KG1 (cell line): ENCODE measurements at places on chromosomes 4 and X.

DNA sequence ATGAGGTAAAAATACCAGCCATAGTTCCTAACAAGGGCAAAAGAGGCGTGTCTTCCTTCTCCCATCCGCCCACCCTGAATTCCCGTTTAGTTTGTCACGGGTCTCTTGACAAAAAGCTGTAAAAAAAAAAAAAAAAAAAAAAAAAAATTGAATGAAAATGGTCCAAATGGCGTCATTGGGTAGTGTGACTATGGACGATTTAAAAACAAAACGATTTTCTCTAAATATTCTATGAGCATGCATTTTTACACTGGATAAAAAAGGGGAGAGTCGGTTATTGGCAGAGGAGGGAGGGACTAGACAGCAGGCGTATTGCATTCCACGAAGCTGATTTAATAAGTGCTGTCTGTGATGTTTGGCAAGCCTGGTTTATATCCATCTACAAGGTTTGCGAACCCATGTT lies at the start of gene FAM133A:
FAM133A (plus strand) TSS at position 338 of the 403 bp plus-strand sequence. CDS start 35,214 bp downstream, outside the sequence.
- DNase-seq: no peak

GRCh38 chr4:142348613-142349021 lies 497.5 kb downstream of the INPP4B start:
- no peak for DNase-seq

- DNase-seq: no peak
Measured at GRCh38 chrX:139158256-139158655, 372.3 kb upstream of the F9 start.

GRCh38 chrX:48957827-48958634 lies 624 bp upstream of the OTUD5 start:
- peak; percentile 75 for DNase-seq

DNA sequence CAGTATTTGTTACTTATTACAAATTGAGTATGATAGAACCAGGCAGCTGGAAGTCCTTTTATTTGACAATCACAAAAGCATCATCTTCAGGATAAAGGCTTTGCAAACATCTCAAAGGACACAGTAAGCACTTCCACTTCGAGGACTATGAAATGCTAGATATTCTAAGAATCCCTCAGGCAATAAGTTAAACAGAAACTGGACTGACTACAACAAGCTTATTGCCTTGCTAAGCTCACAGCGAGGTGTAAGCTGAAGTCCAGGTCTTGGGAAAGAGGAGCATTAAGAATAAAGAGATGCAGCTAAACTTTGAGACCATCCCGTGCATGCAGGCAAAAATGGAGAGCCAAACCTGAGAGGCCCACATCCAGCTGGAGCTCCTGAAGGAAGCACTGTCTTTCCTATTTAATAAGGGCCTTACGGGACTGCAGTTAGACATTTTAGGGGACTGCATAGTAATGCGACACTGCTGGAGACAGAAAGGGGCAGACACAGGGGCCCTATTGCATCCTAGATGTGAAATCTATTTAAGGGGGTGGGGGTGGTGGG lies 38.7 kb downstream of the DCHS2 start:
- DNase-seq: no peak

DNA sequence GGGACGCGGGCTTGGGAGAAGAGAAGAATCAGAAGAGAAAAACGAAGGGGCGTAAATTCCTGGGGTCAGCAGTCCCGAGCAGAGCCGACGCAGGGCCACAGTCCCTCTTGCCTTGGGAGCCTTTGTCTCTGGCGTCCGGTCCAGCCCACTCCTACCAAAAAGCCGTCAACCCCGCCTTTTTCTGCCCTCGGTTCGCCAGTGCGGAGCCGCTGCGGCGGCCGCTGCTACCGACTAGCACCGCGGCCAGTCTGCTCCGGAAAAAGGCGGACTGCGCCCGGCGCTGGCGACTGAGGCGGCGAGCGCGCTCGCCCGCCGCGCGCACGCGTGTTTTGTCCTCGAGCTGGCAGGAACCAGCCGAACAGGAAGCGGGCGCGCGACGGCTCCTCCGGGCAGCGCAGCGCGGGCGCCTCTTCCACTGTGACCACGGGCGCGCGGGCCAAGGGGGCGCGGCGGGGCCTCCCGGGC lies 502 bp downstream of the HNRNPDL start:
- DNase-seq: no peak

- DNase-seq: no peak
Measured at GRCh38 chrX:9532349-9532748, 67.5 kb downstream of the TBL1X start.

GRCh38 chr4:170015285-170015684 lies 10.9 kb downstream of the MFAP3L start:
- no peak for DNase-seq

GRCh38 chr4:101993002-101993841 lies 202.7 kb downstream of the BANK1 start:
- no peak for DNase-seq

DNA sequence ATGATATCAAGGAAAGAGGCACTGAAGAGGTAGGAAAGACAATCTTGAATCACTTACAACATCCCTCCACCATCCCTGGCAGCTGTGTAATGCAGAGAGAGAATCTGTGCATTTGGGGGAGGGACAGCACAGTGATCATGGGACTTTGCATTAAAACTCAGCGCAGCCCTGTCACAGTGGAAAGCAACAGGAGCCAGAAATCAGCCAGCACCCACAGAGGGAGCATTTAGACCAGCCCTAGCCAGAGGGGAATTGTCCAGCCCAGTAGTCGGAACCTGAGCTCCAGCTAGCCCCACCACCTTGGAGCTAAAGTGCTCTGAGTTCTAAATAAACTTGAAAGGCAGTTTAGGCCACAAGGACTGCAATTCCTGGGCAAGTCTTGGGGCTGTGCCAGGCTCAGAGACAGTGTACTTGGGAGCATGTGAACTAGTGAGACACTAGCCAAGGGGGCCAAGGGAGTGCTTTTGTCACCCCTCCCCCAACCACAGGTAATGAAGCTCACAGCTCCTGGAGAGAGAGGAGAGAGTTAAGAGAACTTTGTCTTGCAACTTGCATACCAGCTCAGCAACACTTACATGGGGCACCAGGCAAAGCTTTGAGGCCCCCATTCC lies 83.9 kb upstream of the FAM241A start:
- no peak for DNase-seq

- DNase-seq: no peak
Measured at GRCh38 chr4:36332782-36333131, 51.3 kb downstream of the DTHD1 start.

- DNase-seq: no peak
Measured at GRCh38 chr4:71382900-71383560, 44.2 kb downstream of the SLC4A4 start.

DNA sequence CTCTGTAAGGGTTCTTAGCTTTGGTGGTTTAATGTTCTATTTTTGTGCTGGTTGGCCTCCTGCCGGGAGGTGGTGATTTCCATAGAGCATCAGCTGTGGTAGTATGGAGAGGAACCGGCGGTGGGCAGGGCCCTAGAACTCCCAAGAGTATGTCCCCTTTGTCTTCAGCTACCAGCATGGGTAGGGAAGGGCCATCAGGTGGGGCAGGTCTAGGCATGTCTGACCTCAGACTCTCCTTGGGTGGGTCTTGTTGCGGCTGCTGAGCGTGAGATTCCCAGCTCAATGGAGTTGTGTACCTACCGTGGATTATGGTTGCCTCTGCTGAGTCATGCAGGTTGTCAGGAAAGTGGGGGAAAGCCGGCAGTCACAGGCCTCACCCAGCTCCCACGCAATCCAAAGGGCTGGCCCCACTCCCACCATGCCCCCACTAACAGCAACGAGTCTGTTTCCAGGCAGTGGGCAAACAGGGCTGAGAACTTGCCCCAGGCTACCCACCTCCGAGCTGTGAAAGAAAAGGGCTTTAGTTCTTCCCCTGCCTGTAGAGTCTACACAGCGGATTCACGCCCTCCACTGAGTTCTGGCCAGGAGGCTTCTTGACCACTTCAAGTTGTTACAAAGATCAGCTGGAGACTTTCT lies 235.9 kb downstream of the RPA4 start:
- DNase-seq: no peak

DNA sequence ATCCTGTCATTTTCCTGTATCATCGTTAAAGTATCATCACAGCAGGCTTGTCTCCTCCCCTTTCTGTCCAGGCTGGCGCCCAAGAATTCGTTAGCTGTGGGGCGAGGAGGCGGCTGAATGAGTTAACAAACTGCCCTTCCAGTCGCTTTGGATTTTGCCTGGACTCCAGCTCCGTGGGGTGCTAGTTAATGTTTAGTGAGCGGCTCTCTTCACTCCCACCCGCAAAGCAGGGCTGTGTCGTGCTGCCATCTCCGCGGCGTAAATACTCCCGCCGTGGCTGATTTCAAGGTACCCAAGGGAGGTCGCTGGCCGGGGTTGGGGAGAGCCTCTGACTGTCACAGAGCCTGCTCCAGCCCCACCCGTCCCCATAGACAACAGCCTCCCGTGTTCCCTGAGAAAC lies 44.9 kb upstream of the SPRY1 start:
- no peak for DNase-seq

GRCh38 chr4:177313263-177313662 lies 3.6 kb downstream of the NEIL3 start:
- DNase-seq: no peak

- DNase-seq: no peak
Measured at GRCh38 chrX:39336671-39337311, 535.5 kb downstream of the MID1IP1 start.

GRCh38 chr4:37928426-37929416 lies 31.5 kb upstream of the PTTG2 start:
- DNase-seq: no peak

- no peak for DNase-seq
Measured at GRCh38 chr4:6222761-6223292, 22.5 kb upstream of the JAKMIP1 start.
